ENCODE measurements at places on chromosomes 3 and 15. TPM values are rescaled to one million over a fixed set of nuclear protein-coding genes. Genes with fewer than 3 reads are reported as not detected.
A peak's percentile ranks its signal among the peaks of the same experiment; 100 is the strongest.

- no peak for DNase-seq
Measured at GRCh38 chr3:8845641-8846040, 76.2 kb upstream of the OXTR start.

- DNase-seq = no peak
Measured at GRCh38 chr15:58856086-58856485, 77.4 kb downstream of the SLTM start.

DNA sequence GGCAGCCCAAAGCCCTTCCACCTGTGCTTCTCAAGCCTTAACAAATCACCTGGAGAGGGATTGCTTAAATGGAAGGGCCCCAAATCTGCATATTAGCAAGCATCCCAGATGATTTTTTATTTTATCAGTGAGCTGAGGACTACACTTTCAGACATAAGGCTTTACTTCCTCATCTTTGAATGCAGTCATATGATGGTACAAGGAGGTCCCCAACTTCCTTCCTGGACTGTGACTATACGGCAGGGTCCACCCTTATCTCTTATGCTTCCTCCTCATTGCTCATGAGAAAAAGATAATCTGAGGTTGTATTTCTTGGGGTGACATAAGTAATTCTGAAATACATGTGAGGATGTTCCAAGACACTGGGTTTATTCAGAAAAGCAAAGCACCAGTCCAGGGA lies 13.7 kb upstream of the HEG1 start:
- DNase-seq = no peak

The PLCH1 gene
- total RNA-seq = 0.35 TPM

The ABHD17C gene
- total RNA-seq = 6.9 TPM

The ACAP2 gene
- total RNA-seq = 84.7 TPM

DNA sequence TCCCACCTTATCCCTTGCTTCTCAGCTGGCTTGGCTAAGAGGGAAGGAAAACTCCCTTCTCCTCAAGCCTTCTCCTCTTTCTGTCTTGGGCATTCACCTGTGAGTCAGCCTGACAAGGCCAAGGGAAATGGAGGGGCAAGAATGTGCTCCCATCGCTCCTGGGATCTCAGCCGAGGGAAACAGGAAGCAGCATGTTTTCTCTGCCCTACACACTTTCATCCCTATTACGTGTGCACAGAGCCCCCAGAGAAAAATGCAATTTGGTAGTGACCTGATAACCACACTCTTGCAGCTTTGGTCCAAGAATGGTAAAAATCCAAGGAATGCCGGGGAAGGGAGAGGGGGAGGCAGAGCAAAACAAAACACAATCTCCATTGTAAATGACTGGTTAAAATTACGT lies 32.9 kb upstream of the MTMR10 start:
- no peak for DNase-seq

DNA sequence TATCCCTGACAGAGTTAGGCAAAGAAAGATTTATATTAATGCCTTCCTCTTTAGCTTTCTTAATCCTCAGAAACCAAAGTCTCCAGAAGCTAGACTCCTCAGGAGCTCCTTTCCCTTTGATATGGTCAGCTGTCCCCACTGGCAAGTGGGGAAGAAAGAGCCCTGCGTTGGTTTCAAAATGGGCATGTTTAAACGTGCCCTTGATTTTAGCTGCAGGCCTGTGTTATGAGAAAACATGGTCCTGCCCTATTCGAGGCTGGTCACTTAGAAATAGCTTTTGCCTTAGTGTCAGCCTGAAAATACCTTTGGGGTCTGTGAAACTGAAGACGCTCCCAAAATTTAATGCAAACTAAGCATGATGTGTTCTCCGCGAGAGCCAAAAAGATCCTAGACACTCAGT lies 135.5 kb upstream of the RARB start:
- DNase-seq = no peak

GRCh38 chr15:74375303-74375693 lies 7.9 kb upstream of the CYP11A1 start:
- peak; percentile 88 for DNase-seq

DNA sequence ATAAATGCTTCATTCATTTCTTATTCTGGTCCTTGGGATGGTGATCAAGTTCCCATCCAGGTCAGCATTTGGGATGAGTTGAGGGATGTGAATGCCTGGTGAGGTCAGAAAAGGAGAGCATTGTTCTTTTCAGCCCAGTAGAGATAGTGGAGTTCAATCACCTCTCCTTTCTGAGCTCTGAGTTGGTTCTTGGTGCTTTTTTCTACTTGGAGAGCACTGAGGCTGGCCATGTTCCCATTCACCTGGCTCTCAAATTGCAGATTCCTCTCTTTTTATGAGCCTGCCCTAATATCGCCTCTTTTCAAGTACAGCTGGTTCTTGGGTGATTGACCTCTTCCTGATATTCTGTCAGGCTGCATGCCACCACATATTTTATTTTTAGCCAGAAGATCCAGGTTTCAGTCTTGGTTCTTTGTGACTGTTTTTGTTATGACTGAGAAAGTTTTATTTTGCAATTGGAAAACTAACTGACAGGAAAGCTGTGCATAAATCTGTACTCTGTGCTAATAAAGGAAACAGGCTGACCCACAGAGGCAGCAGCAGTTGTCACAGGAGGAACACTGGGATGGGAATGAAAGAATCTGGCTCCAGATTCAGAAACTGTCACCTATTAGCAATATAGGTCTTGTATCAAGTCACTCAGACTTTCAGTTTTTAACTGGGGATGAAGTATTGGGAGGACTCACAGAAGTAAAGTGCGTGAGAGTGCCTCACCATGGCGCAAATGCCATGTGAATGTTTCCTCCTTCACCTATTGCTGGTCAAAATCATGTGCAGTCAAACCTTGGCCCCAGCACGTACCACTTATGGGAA lies 10.7 kb downstream of the AQP9 start:
- DNase-seq = no peak

The RLBP1 gene
- 37.2 TPM for total RNA-seq

- DNase-seq = no peak
Measured at GRCh38 chr15:92650966-92651365, 4.6 kb downstream of the FAM174B start.

DNA sequence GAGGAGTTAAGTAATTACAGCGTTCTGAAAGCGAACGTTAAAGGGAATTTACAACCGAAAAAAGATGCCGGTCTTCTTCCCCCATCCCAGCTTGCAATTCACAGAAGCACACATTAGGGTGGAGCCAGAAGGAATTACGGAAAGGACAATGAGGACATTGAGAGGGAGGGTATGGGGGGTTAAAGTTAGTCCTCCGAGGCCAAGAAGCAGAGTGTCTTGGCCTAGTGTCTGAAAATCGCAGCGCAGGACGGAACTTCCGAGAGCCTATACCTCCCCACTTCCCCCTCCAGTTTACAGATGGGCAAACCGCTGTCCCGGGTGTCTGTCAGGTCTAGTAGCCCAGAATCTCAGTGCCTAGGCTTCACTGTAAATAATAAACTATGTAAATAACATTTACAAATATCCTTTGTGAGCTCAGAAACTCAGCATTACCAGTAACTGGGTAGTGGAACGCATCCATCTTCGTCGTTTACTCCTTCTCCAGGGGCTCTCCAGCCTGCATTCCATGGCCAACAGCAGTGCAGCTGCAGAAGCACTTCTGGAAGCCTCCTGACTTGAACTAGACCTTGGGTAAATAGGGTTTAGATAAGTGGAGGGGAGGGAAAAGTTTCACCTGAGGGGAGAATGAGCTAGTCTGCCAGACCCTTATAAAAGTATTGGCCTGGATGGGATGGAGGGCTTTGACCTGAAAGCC lies 922 bp downstream of the ADPRH start:
- DNase-seq = peak; percentile 65

Measured in SK-MEL-5 (cell line).